Fibroblast of skin of back (primary cell): ENCODE measurements at places on chromosomes 3 and 15.

DNA sequence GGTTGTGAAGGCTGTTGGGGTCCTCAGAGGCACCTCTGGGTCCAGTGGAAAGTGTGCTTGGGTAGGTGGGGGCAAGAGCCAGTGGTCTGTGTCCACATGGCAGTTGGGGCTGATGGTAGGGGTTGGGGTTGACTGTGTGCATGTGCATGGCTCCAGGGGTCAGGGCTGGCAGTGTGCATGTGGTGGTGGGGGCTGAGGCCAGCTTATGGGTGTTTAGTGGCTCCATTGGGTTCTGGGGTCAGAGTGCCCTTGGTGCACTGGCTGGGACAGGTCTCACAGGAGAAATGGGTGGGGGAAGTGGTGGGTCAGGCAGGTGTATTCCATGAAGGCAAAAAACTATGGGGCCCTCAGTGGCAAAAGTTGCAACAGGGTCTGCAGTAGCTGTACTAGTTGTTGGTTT is 97.9 kb downstream of the EDEM1 start:
- no peak for DNase-seq

GRCh38 chr15:62847900-62848489 is 194.6 kb upstream of the TPM1 start:
- peak; percentile 57 for DNase-seq

- DNase-seq: no peak
Observed at GRCh38 chr3:11300970-11301369, 28.8 kb downstream of the ATG7 start.

- peak; percentile 93 for DNase-seq
Observed at GRCh38 chr15:38129531-38130204, 123.0 kb upstream of the SPRED1 start.

- DNase-seq: no peak
Observed at GRCh38 chr3:54713455-54713854, 214.4 kb downstream of the LRTM1 start.

DNA sequence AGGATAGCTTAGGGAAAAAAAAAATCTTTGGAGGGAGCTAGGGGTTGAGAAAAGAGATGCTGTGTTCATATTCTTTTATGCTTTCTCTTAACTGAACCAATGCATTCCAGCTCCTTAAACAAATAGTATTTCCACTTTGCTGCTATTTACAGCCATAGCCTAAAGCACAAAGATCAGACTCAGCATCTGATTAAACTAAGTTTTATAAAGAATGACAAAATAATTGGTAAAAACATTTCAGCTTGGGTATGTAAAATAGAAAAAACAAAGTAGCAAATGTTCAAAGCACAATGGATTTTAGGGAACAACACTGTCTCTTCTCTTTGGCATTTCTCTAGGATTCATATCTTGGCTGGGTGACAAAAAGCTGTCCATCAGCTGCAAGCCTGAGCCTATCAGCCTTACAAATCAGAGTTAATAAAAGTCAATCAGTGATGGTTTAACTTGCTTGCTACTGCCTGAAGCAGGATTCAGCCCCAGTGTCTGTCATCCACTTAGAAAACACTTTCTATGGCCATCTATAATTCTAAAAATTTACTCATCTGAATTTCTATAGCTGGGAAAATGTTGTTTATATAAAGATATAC is 232.1 kb upstream of the CDIN1 start:
- DNase-seq: no peak

DNA sequence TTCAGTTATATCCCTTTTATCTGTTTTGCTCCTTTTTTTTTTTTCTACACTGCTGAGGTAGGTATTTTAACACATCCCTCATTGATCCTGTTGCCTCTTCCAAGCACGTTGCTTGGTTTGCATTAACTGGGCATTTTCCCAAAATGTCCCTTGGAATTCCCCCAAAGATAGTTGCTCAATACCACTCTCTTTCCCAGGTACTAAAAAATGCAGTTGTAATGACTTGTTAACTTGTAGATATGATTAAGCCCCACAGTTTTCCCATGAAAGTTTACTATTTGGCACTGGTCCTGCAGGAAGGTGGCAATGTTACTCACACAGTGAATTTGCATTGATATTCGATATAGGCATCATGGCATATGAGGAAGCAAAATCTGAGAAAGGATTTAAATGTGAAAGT is 67.1 kb downstream of the GRM7 start:
- no peak for DNase-seq

DNA sequence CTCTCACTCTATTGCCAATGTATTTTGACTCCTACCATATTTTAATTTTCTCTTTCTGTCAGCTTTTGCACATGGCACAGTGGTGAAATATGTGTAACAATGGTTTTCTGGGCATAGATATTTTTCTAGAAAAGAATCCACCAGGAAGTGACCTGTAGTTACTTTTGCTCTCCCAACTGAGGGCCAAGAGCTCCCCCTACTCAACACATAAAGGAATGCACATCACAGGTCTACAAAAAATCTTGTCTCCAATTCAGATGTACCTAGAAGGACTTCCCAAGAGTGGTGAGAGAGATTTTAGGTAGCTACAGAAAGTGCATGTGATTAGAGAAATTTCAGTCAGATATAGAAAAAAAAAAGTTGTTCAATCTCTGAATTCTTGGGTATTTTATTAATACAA is 15.6 kb downstream of the CPA3 start:
- DNase-seq: no peak

- peak; percentile 50 for DNase-seq
Observed at GRCh38 chr3:86774082-86774691, 216.8 kb downstream of the VGLL3 start.

- no peak for DNase-seq
Observed at GRCh38 chr3:39202094-39202493, 9.7 kb upstream of the XIRP1 start.

DNA sequence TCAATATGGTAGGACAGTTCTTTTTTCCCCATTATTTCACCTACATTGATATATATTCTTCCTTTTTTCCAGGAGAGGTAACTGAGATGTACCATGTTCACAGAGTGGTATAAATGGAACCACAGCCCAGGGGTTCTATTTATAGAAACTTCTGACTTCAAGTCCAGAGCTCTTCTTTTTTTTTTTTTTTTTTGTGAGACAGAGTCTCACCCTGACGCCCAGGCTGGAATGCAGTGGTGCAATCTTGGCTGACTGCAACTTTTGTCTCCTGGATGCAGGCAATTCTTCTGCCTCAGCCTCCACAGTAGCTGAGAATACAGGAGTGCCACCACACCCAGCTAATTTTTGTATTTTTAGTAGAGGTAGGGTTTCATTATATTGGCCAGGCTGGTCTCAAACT is 267.1 kb upstream of the TPRG1 start:
- peak; percentile 72 for DNase-seq

DNA sequence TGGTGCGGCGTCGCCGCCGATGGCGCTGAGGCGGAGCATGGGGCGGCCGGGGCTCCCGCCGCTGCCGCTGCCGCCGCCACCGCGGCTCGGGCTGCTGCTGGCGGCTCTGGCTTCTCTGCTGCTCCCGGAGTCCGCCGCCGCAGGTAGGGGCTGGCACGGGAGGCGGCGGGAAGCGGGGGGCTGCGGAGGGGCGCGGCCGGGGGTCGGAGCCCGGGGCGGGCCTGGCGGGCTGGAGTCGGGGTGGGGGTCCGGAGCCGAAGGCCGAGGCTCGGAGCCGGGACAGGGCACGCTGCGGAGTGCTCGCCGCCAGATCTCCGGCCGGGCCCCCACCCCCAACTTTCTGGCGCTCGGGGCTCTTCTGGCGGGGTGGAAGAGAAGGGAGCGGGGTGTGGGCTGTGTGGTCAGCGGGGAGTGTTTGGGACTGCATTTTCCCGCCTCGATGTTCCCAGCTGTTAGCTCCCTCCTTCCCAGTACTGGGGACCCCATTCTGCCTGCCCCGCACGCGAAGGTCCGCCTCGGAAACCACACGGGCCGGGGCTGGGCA is 299 bp downstream of the TYRO3 start:
- DNase-seq: no peak

DNA sequence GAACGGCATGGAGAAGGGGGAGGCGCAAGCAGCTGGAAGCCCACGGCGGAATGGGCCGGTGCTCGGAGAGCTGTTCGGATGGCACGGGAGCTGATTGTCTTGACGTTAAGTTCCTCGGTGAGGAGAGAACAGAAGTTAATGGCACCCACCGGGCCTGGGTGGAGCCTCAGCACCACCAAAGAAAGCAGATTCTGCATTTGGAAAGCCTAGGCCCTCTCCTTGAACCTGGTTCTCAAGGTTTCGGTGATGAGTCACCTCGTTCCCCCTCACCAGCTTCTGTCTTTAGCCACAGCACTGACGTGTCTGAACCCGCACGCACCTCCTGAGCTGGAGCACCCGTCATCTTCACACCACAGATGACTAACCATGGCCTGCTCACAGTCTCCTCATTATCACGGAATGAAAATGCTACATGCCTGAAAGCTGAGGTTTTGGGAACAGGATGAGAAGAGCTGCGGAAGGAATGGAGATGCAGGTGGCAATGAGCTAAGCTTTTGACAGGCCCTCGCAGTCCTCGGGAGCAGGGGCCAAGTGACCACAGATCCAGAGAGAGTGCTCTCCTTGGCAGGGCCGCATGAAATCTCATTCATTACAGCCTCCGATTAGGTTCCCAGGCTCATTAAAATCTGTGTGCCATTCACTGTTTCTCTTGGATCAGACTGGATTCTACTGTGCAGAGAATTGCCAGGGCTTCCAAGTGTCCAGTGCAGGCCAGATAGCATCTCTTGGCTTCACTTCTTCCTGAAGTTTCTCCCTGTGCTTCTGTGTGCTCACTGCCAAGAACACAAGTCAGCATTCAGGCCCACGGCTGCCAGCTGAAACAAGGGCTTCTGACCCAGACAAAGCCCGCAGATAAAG is 96.3 kb upstream of the DLG1 start:
- peak; percentile 99 for DNase-seq

GRCh38 chr3:190854062-190854461 is 8.4 kb downstream of the GMNC start:
- no peak for DNase-seq

- DNase-seq: no peak
Observed at GRCh38 chr3:46962990-46963389, 13.6 kb downstream of the CCDC12 start.

GRCh38 chr3:132721479-132722164 is 587 bp downstream of the NPHP3 start:
- DNase-seq: peak; percentile 64

DNA sequence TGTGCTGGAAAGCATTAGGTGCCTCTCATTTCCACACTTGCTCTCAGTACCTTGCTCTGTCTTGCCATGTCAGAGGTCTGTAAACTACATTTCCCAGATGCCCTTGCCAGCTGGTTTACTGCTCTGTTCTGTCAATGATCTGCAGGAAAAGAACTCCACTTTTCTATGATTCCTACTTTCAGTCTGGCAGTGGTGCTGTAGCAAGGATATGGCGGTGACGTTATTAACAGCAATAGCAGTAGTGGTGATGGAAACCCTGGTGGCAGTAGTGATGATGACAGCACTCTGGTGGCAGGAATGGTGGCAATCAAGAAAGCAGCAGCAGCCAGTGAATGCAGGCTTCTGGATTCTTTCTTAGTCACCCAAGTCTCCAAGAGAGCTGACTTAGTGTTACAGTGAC is 665.2 kb downstream of the DIPK2A start:
- peak; percentile 14 for DNase-seq

- DNase-seq: no peak
Observed at GRCh38 chr15:70250208-70251201, 152.8 kb upstream of the TLE3 start.

GRCh38 chr3:133408961-133409360 is 9.1 kb downstream of the BFSP2 start:
- DNase-seq: peak; percentile 94

- no peak for DNase-seq
Observed at GRCh38 chr3:186109897-186110803, 1.3 kb upstream of the ETV5 start.

- DNase-seq: no peak
Observed at GRCh38 chr3:39404943-39405686, 1.4 kb upstream of the RPSA start.

DNA sequence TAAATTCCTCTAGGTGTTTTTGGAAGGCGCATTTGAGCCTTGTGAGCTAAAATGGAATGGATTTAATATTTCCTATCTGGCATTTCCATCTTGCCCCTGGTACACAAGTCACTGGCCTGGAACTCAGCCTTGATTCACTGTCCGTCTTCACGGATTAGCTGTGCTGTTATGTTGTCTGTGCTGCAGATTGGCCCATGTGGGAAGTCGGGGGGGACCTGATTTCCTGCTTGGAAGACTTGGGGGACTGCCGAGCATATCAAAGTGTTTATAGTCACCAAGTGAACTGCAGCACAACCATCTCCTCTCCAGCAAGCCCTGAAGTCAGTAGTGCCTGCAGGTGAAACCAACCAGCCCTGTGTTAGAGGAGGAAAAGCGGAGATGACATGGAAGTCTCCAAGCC is 12.2 kb downstream of the GHRL start:
- DNase-seq: no peak

GRCh38 chr3:177591379-177591778 is 394.1 kb upstream of the TBL1XR1 start:
- DNase-seq: peak; percentile 61

DNA sequence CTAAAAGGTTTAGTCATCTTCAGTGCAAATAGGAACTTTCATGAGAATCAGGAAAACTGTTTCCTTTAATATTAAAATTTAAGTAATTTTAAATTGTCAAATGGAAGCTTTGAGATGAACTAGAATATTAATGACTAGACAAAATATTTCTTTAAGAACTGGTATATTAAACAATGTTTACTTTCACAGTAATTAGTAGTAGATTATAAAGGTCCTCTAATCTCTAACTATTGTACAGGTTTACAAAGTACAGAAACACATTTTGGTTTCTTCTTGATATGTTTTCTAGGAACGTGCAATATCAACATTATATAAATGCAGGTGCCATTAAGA is 138.9 kb downstream of the CLASP2 start:
- no peak for DNase-seq

DNA sequence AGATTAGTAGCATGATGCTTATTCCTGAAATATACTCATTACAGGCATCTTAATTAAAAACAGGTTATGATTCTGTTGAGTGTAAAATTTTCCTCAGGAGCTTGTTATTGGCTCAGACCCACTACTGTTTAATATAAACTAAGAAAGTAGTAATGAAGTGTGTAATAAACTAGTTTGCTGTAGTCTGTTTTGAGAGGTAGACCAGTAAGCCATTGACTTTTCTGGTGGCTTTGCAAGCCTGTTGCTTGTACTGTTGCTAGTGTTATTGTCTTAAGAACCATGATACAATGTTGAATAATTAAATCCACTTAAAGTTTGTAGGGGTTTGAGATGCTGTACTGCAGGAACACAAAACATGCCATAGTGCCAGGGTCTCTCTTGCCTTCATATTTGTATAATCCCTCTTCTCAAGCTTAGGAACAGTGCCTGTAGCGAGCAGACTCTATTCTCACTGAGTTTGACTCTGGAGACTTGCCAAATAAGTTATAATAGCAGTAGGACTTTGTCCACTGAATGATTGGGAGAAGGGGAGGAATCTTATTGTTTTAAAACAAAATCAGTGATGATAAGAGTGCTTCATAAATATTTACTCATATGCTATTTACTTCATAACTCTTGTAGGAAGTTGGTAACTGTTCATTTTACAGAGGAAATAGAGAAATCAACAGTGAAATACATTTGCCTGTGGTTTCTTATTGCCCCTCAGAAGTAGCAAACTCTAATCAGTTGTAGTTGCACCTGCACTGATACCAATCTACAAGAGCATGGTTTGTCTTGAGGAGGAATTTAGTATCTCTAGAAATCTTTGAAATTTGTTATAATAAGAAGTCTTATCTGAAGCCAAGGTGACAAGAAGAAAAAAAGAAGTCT is 13.4 kb downstream of the TCF12 start:
- DNase-seq: no peak
